ENCODE measurements at places on chromosomes 16 and 17.

DNA sequence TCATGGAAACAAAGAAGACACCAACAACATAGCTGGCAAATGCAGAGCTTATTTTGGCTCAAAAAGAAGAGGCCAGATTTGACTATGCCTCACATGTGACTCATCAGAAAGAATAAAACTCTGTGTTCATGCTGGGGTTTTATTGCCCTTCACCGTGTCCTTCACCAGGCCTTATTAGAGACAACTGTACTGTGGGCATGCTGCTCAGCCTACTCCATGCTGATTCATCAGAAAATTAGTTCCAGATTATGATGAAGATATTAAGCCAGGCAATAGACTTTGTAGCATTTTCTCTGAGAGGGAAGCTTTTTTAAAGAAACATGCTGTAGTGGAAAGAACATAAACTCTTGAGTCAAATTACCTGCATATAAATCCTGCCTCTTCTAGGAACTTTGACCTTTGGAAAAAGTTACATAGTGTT, 89.8 kb downstream of the CYB561 start:
- DNase-seq = peak; percentile 78

GRCh38 chr17:30477774-30478115, 537 bp downstream of the GOSR1 start:
- DNase-seq = no peak

GRCh38 chr16:31181102-31181830, 1.3 kb downstream of the FUS start:
- DNase-seq = no peak

GRCh38 chr17:43027091-43028032, 2.3 kb downstream of the RND2 start:
- DNase-seq = no peak

- DNase-seq = no peak
These were observed 2.6 kb downstream of the DNAH2 start for GRCh38 chr17:7720125-7720524.

GRCh38 chr17:4934173-4934979, 2.3 kb downstream of the GP1BA start:
- DNase-seq = no peak

DNA sequence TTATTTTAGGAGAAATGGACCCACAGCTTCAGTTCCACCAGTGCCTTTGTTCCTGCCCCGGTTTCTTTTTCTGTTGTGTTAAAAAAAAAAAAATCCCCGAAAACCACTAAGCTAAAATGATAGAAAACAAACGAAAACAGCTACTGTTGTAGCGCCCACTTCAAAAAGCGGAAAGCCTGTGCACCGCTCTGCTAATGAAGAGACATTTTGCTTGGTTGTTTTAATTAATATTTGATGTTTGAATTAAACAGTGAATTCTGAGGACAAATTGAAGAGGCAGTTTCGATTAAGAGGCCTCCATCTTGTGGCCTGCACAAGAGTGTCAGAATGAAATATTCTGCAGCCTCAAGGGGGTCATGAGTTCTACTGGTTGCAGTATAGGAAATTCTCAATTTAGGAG, 186.7 kb downstream of the RPTOR start:
- DNase-seq = no peak
